ENCODE measurements at places on chromosomes 4 and X.

GRCh38 chrX:41689711-41690110 lies 938 bp downstream of the GPR34 start:
- DNase-seq = no peak

- DNase-seq = no peak
Measured at GRCh38 chr4:37453999-37454800, 209.7 kb downstream of the NWD2 start.

DNA sequence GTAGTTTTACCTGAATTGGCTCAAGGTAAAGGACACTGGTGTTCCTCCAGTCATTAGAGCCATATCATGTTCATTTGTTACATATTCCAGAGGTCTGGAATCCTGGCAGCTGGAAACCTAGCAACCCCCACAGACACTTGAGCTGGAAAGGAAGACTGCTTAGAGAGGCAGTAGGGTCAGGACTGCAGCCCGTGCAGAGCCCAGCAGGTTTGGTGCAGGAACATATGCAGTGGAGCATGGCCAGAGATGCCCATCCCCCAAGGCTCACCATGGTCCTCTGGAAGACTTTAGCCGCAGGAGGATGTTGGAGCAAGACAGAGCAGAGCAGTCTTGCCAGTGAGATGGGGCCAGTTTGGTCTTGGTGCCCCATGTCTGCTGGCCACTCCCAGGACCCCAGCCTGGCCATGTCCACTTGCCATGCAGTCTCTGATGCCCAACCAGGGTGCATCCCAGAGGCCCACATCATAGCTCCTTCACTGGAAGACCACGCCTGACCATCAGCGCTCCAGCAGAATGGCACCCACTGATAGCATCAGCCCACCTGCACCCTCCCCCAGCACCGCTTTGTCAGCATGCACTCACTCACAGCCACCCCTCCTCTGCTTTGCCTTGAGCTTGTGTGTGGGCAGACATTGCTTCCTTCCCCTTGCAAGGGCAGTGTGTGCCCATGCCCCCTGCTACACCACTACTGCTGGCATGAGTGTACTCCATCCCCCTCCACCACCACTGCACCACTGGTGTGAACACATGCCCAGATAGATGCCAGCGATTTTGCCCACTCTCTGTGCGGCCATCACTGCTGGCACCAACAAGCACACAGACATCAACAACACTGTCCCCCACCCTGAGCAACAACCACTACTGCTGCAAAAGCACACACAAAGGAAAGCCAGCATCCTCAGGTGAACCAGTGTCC lies 190.3 kb upstream of the SPOCK3 start:
- no peak for DNase-seq

DNA sequence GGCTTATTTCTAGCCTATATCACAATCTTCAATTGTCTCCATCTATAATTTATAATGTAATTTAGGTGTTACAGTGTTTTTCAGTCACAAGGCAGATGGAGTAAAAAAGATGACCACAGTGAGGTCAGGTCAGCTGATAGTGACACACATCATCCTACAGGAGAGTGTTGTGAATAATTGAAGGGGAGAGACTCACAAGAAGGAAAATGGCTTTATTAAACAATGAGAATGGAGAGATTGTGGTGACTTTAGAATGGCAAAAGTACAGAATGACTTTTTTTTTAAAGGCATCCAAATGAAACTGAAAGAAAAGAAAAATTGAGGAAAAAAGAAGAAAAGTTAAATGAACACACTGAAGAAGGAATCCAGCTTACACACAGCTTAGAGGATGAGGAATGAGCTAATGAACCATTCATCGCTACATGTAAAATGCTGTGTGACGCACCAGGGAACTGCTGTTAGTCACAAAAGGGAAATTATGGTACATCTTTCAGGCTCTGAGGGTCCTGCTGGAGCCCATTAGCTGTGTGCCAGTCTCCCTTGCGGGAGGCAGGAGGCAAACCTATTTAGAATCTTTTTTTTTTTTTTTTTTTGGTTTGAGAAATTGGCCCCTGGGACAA lies 56.6 kb downstream of the SPRY1 start:
- no peak for DNase-seq

DNA sequence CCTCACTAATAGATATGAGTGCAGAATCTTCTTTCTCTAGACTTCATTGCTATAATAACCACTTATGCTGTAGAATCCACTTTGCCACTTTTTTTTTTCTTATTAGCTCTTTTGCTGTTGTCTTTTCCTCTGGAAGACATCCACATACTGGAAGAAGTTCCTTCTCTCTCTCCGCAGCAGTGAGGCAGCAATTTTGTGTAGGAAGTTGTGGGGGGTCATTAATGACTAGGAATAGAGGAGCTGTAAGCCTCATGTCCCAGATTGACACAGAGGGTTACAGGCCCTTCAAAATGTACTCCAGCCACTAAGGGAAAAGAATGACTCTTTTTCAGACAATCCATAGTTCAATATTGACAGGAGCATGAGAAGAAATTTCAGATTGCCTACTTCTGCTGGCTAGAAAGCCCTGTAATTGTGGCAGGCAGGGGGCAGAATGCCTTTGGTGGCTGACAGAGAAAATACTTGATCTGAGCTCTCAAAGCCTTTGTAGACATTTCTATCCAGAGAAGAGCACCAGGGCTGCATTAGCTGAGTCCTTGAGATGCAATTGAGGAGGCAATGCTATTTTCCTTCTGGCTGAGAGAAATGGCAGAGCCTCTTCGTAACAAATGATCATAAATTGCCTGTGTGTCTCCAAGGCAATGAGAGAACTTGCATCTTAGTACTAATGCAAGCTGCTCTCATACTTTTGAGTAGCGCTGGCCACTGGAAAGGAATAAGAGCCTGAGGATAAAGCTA lies 856.2 kb downstream of the STIM2 start:
- no peak for DNase-seq

- DNase-seq = no peak
Measured at GRCh38 chr4:69214716-69215115, at the start of gene UGT2B11. UGT2B11 (minus strand) TSS chr4:69214748; CDS start chr4:69214722, 26 bp downstream.

DNA sequence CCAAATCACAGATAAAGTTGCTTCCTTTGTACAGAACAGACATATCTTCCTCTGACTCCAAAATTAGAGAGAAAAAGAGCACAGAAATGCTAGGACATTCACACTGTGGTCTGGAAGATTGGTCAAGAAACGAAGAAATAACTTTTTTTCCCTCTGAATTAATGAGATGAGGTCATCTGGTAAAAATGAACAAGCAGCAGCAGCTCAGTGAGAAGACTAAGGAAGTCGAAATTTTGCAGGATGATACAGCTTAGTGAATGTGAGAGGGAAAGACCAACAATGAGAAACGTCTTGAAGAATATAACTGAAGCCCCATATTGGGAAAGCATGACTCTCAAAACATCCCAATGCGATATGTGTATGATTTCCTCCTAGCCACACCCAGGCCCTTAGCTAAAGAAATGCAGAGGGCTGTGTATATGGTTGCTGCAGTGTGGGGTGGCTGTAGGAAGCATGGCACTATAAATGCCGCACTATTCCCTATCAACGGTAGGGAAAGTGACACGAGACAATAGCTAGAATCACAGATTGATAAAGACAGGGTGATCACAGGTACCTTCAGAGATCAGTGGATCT lies 208.6 kb downstream of the VEGFC start:
- no peak for DNase-seq

- no peak for DNase-seq
Measured at GRCh38 chr4:95869961-95870500, 30.1 kb downstream of the PDHA2 start.

DNA sequence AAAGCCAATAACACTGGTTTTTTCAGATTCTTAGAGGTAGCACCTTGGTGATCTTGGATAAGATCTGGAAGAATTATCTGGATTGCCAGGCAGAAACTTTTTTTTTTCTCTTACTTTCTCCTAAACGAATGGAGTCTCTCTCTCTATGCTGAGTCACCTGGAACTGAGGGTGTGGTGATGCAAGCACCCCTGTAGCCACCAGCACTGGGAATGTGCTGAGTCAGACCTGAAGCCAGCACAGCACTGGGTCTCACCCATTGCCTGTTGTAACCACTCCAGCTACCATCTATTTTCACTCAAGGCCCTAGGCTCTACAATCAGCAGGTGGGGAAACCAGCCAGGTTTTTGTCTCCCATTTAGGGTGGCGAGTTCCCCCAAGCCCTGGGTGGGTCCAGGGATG lies 923.8 kb downstream of the RAPGEF2 start:
- DNase-seq = no peak

- no peak for DNase-seq
Measured at GRCh38 chr4:85834934-85835333, 360.0 kb downstream of the ARHGAP24 start.

- DNase-seq = no peak
Measured at GRCh38 chrX:37726346-37726745, 40.8 kb downstream of the XK start.

DNA sequence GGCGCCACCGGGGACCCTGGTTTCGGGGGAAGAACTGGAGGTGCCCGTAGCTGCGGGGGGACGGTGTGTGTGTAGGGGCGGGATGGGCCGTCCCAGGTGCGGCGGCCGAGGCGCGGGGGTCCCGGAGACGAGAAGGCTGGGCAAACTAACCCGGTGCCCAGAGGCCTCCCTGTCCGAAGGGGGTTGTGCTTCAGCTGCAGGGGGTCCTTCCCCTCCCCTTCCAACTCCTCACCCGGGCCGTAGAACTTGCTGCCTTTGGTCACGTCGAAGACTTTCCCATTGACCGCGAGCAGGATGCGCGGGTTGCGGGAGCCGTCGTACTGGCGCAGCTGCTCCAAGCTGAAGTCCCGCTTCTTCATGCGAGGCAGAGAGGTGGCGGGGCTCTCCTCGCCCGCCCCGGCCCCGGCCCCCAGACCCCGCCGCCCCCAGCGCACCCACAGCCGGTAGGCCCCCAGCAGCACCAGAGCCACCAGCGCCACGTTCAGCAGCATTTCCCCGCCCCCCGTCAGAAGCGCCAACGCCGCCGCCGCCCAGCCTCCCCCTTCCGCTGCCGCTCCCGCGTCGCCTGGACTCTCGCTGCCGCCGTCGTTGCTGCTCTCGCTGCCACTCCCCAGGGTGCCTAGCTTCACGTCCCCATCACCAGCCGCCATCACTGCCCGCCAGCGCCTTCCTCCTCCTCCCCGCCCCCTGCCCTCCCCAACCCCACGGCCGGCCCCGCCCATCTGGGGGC lies at the start of gene PGRMC2:
TSS of gene PGRMC2 (minus strand) at position 673 of the 730 bp plus-strand sequence. CDS start at position 650, 23 bp downstream.
- no peak for DNase-seq

GRCh38 chrX:68511255-68511654 lies 12.4 kb downstream of the YIPF6 start:
- no peak for DNase-seq

DNA sequence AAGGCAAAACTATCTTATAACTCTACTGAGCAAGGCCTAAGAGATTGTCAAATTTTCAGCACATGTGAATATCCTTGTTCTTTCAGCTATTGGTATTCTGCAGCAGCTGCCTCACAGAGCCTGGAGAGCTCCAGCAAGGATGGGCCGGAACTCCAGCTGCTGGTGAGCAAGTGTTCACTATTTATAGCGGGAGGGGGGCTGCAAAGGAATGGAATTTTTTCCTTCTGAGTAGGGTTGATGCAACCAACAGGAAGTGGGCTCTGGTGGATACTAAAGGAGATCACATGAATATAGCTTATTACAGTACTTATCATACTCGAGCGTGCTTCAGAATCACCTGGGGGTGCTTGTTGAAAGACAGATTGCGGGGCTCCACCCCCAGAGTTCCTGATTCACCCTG lies 20.2 kb upstream of the SETD7 start:
- DNase-seq = no peak

DNA sequence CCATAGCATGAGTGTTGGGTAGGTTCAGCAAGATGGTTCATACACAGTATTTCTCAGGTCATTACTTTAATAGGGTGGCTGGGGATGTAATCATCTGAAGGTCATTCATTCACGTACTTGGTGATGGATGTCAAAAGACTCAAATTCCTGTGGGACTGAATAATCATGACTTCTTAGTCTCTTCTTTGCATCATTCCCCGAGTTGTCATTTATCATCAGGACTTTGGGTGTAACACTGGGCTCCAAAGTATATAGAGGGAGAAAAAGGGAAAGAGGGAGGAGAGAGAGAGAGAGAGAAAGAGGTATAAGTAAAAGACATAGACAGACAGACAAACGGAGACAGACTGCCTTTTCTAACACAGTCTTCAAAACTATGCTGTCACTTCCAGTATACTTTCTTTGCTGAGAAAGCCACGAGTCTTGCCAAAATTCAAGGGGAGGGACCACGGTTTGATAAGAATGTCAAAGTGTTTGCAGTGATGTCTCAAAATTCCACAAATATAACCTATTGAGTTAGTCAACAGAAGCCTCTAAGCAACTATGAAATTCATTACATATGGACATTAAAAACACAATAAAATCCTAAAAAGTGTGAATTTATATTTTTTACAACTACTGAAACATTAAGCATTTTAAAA lies 55.9 kb downstream of the UGT2A3 start:
- DNase-seq = no peak

DNA sequence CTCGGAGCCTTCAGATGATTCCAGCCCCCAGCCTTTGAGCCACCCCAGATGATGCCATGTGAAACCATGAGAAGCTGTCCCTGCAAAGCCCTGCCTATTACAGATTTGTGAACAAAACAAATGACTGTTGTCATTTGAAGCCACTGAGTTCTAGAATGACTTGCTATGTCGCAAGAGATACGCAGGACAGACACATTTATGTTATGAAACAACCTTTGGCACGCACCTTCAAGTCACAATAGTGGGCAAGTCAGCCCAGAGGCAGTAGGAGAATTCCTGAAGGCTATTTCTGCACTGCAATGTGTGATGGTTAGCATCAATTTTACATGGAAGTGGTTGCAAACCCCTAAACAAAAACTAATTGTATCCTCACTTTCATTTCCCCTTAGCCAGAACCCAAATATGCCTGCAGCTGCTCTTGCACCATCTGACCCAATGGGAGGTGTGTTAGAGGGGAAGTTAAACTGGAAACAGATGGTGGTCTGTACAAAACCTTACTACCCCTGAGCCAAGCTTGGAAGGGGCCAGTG lies 174.4 kb upstream of the ATP6AP2 start:
- no peak for DNase-seq

GRCh38 chr4:4541040-4541631 lies 712 bp downstream of the STX18 start:
- peak; percentile 14 for DNase-seq

DNA sequence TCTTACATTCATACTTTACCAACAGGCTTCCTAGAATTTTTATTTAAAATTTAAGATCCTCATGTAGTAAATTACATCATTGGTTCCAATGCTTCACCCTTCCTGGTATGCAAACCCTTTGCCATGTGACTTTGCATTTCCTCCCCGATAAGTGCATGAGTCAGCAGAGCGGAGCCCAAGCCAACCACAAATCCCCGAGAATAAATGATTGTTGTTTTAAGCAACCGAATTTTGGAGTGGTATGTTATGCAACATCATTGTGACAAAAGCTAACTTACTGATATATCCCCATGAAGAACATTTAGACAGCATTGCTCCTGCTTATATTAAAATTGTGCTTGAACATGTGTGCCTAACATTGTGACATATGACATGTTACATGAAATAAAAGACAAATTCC lies 199.4 kb upstream of the DDX53 start:
- no peak for DNase-seq

GRCh38 chr4:47031011-47031678 lies at the start of gene GABRB1:
GABRB1 (plus strand) TSS chr4:47031567.
- no peak for DNase-seq

GRCh38 chr4:41204400-41204978 lies 9.9 kb downstream of the APBB2 start:
- DNase-seq = no peak

GRCh38 chrX:29699239-29699638 lies 516.1 kb upstream of the MAGEB2 start:
- DNase-seq = no peak

- DNase-seq = no peak
Measured at GRCh38 chr4:122052677-122053076, 99.5 kb upstream of the BLTP1 start.
